Activated naive CD4-positive, alpha-beta T cell treated with anti-CD3 and anti-CD28 coated beads, Interleukin-2, amount 10 ng/mL, durations not matched to agents 5 hours and 36 hours (primary cell): ENCODE measurements at places on chromosomes 6 and 20. TPM values are rescaled to one million over a fixed set of nuclear protein-coding genes. Genes with fewer than 3 reads are reported as not detected.

Gene PRR18
- total RNA-seq = not detected

Gene PAX1
- total RNA-seq = not detected

Gene NR2E1
- not detected for total RNA-seq

Gene COX7A2
- 352 TPM for total RNA-seq
